ENCODE measurements at places on chromosomes 6 and 20. TPM values are rescaled to one million over a fixed set of nuclear protein-coding genes. Genes with fewer than 3 reads are reported as not detected.

- H3K27ac ChIP-seq = no peak overlapping the region
- H3K36me3 ChIP-seq = no peaks in the 10 kb centered on the region
- no peak overlapping the region for H3K4me3 ChIP-seq
Observed at GRCh38 chr20:25064561-25065071, 6.7 kb upstream of the ACSS1 start.

DNA sequence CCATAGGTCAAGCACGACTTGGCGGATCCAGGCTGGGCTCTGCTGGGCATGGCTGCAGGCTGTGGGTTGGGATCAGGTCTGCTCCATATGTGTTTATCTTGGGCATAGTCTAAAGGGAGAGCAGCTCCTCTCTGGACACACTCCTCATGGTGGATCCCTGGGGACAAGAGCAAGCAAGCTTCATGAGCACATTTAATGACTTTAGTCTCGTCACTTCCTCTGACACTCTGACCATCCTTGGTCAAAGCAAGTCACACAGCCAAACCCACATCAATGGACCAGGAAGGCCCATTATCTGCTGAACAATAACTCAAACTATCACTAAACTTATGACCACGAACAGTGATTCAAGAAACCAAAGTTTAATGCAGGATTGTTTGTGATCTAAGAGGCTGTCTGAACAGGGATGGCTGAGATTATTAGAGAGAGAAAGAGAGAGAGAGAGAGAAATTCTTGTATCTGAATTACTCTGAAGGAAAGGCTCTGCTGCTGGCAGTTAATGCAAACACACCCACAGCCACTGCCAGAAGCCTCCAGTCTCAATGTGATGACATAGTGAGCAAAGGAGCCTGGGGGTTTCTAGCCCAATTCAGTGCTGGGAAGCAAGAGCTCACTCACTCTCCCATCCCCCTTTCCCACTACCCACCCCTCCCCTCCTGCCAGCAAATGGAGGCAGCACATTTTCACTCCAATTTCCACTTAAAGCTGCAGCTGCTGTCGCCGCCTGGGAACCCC is 490.2 kb upstream of the SULF2 start:
- DNase-seq = no peak
- H3K4me1 ChIP-seq = peaks cover 19% of the 10 kb centered on the region
- no peaks in the 10 kb centered on the region for H3K36me3 ChIP-seq
- no peak overlapping the region for H3K4me3 ChIP-seq
- H3K27ac ChIP-seq = no peak overlapping the region
- H3K27me3 ChIP-seq = no peaks in the 10 kb centered on the region

DNA sequence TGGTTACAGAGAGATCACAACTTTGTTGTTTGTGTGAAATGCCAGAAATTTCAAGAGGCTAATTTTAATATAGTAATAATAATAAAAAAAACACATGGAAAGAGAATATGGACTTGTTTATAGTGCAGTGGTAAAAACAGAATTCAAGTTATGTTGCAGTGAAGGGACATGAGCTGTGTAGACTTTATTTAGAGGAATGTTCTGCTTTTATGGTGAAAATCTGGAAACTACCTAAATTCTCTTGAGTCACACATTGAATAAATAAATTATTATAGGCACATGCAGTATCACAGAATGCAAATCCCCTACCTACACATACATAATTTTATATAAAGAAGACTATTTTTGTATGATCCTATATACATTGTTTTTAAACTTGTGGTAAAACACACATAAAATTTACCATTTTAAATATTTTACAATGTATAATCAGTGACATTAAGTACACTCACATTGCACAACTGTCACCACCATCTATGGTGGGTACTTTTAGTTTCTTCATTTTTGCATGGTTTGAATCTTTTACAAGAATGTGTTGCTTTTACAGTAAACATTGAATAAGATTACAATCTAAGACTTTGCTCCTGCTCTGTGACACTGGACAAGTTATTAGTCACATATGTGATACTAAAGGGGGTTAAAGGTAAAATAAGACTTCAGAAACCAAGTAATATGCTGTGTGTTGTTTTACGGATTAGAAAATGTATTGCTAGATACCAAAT is 107.4 kb downstream of the B3GAT2 start:
- H3K27me3 ChIP-seq = no peaks in the 10 kb centered on the region
- H3K4me3 ChIP-seq = no peak overlapping the region
- no peaks in the 10 kb centered on the region for H3K4me1 ChIP-seq
- DNase-seq = no peak

DNA sequence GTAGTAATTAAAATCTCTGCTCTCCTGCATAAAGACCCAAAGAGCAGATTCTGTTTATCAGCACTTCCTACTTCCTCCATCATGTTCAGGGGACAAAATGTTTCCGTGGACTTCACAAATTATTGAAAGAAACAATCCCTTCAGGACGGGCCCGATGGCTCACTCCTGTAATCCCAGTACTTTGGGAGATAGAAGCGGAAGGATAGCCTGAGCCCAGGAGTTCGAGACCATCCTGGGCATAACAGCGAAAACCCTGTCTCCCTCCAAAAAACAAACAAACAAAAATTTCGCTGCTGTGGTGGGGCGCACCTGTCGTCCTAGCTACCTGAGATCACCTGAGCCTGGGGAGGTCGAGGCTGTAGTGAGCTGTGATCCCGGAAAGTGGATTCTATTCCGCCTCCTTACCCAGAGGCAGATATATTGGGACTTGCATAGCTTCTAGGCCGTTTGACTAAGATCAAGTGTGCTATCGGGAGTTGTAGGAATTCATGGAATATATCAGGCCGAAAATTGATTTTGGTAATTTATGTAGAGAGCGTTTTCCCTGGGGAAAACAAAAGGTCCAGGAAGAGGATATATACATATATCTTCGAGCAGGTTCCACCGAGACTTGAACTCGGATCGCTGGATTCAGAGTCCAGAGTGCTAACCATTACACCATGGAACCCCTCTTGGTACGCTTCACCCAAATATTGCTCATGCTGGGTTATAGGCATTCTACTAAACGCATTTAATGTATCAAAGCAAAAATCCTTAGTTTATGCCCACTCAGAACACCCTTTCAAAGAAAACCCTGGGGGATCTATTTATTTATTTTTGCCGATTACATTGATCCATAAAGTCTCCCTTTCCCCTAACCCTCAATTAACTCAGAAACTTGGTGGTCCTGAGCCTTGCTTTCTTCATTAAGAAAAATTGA is 74.5 kb upstream of the ZNF184 start:
- peak; percentile 55 for DNase-seq
- H3K27me3 ChIP-seq = no peaks in the 10 kb centered on the region
- H3K4me3 ChIP-seq = peak overlapping the region; percentile 96
- H3K4me1 ChIP-seq = peaks cover 13% of the 10 kb centered on the region

DNA sequence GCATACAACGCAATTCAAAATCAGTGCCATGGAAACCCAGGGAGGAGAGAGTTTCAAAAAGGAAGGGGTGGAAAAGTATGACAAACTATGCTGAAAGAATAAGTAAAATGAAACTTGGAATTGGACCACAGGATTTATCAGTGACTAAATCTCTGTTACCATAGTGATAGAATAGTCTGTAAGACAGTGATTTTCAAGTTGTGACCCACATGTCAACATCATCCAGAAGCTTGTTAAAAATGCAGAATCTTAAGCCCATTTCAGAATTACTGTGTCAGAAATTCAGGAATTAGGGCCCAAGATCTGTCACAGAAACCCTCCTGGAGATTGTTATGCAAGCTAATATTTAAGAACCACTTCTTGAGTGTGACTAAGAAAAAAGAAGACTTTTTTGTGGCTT is 417.7 kb upstream of the JAG1 start:
- H3K4me3 ChIP-seq = no peak overlapping the region
- H3K36me3 ChIP-seq = no peaks in the 10 kb centered on the region
- H3K27ac ChIP-seq = no peak overlapping the region
- peaks cover 4% of the 10 kb centered on the region for H3K4me1 ChIP-seq

GRCh38 chr20:57882451-57883161 is 172.8 kb upstream of the PMEPA1 start:
- H3K4me1 ChIP-seq = no peaks in the 10 kb centered on the region
- DNase-seq = no peak
- H3K4me3 ChIP-seq = no peak overlapping the region
- no peaks in the 10 kb centered on the region for H3K27me3 ChIP-seq

DNA sequence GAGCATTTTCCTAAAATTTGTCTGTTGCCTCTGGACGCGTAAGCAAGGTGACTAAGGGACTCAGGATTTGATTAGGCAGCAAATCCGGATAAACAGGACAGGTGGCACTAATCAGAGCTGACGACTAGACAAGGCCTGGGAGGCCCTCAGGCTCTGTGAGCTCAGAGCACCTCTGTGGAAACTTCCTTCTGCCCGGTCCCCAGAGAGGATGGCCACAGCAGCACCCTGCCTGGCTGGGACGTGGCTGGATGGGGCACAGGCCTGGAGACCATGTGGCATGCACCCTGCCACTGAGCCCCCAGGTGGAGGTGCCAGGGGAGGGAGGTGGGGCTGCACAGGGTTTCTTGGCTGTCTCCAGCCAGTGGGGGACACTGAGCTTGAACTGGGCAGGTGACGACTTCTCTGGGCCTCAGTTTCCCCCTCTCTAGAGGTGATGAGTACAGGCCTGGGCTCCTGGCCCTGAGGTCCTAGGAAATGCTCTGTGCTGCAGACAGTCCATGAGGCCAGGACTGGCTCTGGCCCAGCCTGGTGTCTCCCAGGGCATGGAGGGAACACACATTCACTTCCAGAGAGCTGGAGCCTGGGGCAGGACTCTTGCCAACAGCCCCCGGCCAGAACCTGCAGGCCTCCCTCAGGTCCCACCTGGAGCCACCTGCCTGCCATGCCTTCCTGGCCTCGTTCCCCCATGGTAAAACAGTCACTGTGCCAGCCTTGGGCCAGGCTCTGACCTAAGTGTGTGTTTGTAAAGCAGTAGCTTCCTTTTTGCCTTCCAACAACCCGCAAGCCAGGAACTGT is 39.6 kb upstream of the STX16 start:
- H3K4me1 ChIP-seq = no peaks in the 10 kb centered on the region
- H3K36me3 ChIP-seq = no peaks in the 10 kb centered on the region
- no peak overlapping the region for H3K27ac ChIP-seq
- H3K27me3 ChIP-seq = no peaks in the 10 kb centered on the region
- no peak overlapping the region for H3K4me3 ChIP-seq

- H3K27me3 ChIP-seq = no peaks in the 10 kb centered on the region
- no peak for DNase-seq
- no peak overlapping the region for H3K4me3 ChIP-seq
- no peak overlapping the region for H3K27ac ChIP-seq
- no peaks in the 10 kb centered on the region for H3K4me1 ChIP-seq
Observed at GRCh38 chr6:62530985-62531384, 245.0 kb upstream of the KHDRBS2 start.

- H3K27me3 ChIP-seq = no peaks in the 10 kb centered on the region
- H3K36me3 ChIP-seq = no peaks in the 10 kb centered on the region
- no peak overlapping the region for H3K4me3 ChIP-seq
- H3K4me1 ChIP-seq = no peaks in the 10 kb centered on the region
- H3K27ac ChIP-seq = no peak overlapping the region
Observed at GRCh38 chr20:21808863-21809664, 103.6 kb downstream of the PAX1 start.

DNA sequence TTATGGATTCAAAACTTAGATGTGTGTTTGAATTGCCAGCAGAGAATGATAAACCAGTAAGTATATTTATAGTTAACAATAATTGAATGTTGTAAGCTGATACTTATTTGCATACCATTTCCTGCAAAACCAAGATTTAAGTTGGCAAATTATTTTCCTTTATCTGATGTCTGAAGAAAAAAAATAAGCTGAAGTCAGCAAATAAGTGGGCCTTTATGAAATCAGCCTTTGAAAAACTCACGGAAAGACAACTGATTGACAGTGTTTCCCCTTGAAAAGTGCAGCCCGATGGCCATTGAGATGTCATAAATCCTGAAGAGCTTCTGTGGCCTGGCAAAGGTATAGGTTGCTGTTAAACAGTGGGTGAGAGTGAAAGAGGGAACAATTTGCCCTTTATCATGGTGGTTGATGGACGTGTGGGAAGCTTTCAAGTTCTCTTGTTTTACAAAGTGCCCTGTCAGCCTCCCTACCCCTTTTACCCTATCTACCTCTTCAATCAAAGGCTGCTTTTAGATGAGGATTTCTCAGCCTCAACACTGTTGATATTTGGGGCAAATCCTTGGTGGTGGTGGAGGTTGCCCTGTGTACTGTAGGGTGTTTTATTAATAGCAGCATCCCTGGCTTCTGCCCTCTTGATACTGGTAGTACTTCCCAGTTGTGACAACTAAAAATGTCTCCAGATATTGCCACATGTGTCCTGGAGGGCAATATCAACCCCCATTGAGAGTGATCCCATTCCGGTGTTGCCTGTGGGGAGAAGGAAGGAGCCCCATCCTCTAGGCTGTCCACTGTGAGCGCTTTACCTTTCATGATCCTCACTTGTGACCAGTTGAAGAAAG is 50.2 kb downstream of the VAPB start:
- peaks cover 10% of the 10 kb centered on the region for H3K36me3 ChIP-seq
- no peaks in the 10 kb centered on the region for H3K27me3 ChIP-seq
- H3K4me1 ChIP-seq = peaks cover 19% of the 10 kb centered on the region
- H3K27ac ChIP-seq = peak overlapping the region; percentile 45

DNA sequence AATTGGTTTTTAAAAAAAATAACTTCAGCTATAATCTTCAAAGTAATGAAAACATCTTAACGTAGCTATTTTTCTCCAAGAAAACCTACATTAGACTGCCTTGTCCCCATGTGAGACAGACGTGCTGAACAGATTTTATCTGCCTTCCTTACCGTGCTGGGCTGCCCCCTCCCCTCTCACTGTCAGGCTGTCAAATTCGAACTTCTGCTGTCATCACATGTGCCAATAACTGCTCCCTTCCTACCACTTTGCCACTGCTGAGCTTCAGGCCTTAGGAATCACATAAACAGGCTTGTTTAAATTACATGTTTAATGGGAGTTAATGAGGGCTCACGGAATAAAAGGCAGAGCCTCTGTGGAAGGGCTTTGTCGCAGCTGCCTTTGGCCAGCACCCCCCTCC is 77.0 kb upstream of the NHSL1 start:
- DNase-seq = no peak
- no peaks in the 10 kb centered on the region for H3K27me3 ChIP-seq
- peaks cover 13% of the 10 kb centered on the region for H3K4me1 ChIP-seq
- H3K4me3 ChIP-seq = no peak overlapping the region
- H3K36me3 ChIP-seq = no peaks in the 10 kb centered on the region

- H3K4me3 ChIP-seq = no peak overlapping the region
- H3K27ac ChIP-seq = no peak overlapping the region
- H3K36me3 ChIP-seq = no peaks in the 10 kb centered on the region
Observed at GRCh38 chr6:5086294-5086890, 1.3 kb downstream of the PPP1R3G start.

Gene TMEM170B
- polyA plus RNA-seq = 0.92 TPM

Gene HLA-G
- not detected for polyA plus RNA-seq

Gene ZSCAN12
- polyA plus RNA-seq = 1.3 TPM

Gene GMNN
- 25.4 TPM for polyA plus RNA-seq

All from endothelial cell of umbilical vein (primary cell).